Hippocampal formation (tissue), 2 donors: ENCODE measurements at places on chromosomes 4 and X.
A peak's percentile ranks its signal among the peaks of the same experiment; 100 is the strongest.

DNA sequence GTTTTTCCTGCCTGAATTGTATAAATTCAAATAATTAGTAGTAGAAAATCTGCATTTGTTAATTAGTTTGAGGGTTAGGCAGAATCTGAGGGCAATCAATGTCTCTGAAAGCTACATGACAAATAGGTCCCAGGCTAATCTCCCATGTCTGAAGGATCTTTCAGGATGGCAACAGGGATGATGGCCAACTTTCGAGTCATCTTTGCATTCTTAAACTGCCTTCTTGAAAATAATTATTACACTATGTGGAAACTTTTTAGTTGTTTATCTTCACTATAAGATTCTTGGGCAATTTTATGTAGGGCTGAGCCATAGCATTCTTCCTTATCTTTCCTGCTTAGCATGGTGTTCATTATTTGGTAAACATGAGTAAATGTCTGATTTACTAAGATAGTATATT, 490.3 kb upstream of the EPHA5 start:
- no peak for DNase-seq

DNA sequence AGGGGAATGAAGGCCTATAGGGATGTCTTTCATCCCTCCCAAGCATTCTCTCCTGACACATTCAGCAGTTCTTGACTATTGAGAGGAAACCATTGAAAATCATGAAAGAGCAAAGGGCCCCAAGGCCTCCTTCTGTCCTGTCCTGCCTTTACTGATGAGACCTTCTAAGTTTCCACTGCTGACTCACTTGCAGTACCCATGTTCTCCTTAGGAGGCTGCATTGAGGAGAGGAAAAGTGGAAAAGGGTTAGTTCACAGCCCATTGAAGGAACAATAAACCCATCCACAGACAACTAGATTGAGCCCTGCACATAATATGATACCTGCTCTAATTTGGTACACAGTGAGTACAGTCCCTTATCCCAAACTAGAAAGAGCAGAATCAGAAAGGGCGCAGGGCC, 115.1 kb upstream of the PNPLA4 start:
- no peak for DNase-seq

DNA sequence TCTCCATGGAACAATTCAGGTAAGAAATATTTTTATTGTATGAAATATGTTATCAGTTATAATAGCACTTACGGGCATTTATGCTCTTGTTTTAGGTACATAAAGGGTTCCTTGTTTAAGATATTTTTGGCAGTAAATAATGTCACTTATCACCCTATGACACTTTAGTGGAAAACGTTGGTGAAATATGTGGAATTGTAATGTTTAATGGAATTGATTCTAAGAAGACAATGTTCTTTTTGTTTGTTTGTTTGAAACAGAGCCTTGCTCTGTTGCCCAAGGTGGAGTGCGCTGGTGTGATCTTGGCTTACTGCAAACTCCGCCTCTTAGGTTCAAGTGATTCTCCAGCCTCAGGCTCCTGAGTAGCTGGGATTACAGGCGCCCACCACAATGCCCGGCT, 17.4 kb downstream of the NPNT start:
- no peak for DNase-seq

DNA sequence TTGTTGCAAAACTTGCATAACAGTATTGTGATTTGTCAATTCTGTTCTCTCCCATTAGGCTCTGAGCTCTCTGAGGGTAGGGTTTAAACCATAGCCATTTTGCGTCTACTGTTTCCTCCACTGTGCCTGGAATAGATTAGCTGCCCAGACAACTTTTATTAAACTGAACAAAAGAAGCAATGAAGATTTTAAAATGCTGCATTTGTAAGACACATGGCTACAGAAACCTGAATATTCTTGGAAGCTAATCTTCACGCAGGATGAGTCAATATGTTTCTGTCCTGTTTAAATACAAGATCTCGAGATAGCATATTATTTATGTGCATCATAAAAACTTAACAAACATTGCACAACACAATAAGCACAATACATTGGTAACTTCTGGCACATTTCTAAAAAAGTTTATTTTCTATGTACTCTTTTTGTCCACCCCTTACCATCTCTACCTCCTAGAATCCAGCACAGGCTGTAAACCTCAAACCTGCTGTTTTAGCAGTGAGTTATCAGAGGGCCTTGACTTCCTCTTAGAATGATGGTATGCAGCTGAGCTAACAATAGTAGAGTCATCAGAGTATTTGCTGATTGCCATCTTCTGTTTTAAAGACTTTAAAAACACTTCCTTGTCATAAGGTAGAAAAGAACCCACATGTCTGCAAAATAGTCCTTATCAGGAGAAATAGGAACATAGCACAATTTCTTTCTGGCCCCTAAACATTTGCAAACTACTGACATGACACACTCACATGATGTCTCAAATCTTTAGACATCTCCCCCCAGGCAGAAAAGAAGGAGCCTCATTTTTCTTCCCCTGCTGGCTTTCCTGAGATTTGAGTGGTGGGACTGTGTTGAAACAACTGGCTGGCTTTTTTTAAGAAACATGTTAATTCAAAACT, 10.6 kb upstream of the CCNG2 start:
- no peak for DNase-seq

DNA sequence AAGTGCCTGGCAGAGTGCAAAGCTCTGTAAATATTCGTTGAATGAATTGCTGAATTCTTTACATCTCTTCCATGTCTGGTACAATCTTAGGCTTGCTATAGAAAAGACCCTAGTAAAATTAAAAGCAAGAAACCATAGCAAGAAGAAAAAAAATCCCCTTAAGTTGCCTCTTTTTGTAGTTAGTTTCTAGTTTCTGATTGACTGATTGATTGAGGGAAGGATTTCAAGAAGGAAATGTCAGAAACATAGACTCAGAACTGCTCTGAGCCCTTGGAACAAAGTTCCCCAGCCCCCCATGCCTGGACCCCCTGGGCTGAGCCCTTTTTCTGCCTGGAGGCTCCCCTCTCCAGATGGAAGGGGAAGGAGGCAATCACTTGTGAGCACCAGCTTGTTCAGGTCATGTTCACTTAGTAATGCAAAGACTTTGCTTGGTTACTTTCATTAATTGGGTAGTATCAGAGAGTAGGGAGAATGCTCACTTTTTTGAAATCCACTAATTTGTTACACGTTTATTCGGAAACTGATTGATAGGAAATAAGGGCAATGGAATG, 35.6 kb downstream of the DAPP1 start:
- DNase-seq: no peak

DNA sequence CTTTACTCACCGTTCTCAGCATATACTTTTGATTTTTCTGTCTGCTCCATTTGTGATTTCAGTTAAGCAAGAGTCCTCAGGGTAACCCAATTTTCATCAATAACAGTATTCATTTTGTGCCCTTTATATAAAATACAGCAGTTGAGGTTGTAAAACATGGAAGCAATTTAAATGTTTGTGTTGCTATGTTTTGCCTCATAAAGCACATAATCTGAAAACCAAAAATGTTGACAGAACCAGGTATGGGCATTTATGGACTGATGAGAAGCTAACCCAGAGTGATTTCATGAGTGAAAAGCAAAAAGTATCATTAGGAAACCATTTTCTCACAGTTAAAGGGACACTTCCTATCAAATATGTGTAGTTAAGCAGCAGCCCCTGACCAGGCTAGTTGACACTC, at the start of gene ASIC5:
ASIC5 (minus strand) TSS at position 101 of the 400 bp plus-strand sequence; CDS start at position 50, 51 bp downstream.
- no peak for DNase-seq

DNA sequence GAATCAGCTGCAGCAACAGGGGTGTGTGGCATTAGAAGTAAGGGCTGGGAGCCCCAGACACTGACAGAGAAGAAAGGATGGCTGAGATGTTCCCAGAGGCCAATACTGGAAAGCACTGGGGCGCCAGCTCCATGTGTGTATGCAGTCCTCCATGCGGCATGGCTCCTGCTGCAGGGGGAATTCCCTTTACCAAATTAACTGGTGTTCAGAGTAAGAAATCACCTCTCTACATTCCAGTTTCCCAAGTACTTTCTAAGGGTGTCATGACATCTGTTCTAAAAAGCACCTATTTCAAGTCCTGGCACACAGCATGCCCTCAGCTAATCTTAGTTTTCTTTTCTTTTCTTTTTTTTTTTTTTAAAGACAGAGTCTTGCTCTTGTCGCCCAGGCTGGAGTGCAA, 98.0 kb downstream of the MAML3 start:
- no peak for DNase-seq

GRCh38 chr4:177671387-177671786, 229.2 kb upstream of the AGA start:
- no peak for DNase-seq

DNA sequence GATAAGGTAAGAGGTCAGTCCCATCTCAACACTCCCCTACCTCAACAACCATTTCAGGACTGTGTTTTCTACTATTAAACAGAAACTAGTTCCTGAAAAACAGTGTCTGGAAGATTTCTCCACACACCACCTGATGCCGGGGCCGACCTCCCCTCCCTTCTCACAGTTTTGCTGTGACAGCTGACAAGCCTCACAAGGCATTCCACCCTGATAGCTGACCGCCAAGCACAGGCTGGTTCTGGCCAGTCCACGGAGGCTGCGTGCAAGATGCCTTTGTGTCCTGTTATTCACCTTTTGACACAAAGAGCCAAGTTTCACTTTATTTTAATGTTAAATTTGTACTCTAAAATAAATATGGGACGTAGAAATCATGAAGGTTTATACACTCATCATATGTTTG, 758.6 kb downstream of the PDHA2 start:
- no peak for DNase-seq

DNA sequence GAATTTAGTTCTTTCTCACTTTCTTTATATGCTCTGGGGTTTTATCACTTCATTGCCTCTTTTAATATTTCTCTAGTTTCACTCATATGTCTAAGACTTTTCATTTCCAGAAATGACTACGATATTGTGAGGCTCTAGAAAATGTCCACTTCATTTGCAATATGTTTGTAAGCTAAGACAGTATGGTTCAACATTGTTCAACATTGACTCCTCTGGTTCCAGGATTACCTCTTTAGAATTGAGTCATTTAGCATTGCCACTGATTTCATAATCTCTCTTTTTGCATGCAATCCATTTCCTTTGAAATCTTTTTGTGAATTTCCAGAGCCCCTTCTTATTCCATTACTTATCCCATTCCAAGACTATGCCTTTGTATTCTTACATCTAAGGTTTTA, 32.3 kb downstream of the BBS12 start:
- DNase-seq: no peak

DNA sequence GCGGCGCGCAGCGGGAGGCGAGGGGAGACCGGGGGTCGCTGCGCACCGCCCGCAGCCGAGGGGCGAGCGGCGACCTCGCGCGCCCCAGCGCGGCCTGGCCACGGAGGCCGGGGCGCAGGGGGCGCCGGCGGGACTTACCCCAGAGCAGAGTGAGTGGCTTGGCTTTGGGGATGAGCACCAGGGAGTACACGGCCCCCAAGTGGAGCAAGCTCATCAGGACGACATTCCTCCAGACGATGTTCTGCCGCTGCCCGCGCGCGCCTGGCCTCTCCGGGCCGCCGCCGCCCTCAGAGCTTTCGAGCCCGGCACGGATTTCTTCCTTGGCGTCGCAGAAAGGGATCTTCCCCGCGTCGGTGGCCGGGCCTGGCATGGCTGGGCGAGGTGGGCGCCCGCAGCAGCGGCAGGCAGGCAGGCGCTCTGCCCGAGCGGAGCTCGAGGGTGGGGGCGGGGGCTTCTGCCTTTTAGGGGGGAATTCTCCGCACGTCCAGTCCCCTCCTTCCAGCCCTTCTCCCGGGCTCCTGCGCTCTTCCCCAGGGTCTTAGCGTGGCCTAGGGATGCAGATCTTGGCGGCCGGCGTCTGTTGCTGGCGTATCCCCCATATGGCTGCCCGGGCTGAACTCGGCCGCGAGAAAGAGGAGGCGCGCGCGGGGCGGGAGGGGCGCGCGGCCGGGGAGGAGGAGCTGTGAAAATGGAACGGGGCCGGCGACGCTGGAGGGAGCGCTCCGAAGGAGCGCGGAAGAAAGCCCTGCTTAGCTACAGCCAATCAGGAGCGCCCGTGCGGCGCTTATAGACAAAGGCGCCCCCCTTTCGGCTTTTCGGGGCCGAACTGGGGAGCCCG, at the start of gene SCD5:
SCD5 (minus strand) TSS at position 629 of the 838 bp plus-strand sequence; CDS start at position 370, 259 bp downstream.
- DNase-seq: peak; percentile 87

GRCh38 chr4:41119867-41120295, 94.5 kb downstream of the APBB2 start:
- DNase-seq: no peak

- no peak for DNase-seq
Measured at GRCh38 chr4:110898290-110898689, 275.4 kb upstream of the PITX2 start.

- no peak for DNase-seq
Measured at GRCh38 chrX:44890247-44890646, 17.3 kb downstream of the KDM6A start.

DNA sequence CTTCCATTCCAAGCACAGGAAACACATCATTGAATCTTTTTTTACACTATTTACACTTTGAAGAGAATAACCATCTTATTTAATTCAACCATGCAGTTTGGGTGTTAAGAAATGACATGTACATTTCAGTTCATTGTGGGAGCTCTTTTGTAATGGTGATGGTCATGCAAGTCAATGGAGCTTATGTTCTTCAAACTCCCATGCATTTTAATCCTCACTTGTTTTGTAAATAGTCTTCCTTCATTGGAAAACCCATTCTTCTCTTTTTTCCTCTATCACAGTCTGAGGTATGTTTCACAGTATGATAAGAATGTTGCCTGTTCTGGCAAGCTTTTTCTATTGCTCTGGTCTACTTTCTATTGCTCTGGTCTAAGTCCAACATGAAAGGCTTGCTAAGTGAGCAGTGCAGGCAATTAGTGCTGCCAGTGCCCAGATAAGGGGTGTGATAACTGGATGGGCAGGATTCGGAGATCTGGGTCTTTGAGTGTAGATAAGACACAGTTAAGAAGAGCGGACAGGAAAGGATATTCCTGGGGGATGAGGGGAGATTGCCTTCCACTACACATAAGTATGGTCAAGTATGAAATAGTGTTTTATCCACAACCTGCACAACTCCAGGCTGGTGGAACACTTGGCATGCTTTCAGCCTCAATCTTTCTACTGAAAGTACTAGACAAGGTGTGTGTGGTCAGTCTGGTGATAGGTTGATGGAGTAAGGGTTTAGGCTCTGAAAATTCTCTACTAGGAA, 17.1 kb downstream of the AFP start:
- DNase-seq: no peak
